NCI-H1105 treated with DMSO at 0.1 percent for 48 hours (cell line): ENCODE measurements at places on chromosomes 3 and 15.

DNA sequence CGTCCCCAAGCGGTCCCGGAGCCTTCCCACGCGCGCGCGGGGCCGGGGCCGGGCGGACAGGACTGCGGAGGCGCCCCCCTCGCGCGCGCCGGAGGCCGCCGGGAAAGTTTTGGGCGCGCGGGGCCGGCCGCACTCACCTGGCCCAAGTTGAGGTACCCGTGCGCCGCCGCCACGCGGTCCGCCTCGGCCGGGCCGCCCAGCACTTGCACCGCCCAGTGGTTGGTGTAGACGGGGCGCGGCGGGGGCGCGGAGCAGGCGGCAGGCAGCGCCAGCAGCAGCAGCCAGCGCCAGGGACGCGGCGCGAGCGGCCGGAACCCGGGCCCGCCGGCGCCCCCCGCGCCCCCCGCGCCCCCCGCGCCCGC is 289 bp downstream of the PCSK6 start:
- peak; percentile 32 for DNase-seq

DNA sequence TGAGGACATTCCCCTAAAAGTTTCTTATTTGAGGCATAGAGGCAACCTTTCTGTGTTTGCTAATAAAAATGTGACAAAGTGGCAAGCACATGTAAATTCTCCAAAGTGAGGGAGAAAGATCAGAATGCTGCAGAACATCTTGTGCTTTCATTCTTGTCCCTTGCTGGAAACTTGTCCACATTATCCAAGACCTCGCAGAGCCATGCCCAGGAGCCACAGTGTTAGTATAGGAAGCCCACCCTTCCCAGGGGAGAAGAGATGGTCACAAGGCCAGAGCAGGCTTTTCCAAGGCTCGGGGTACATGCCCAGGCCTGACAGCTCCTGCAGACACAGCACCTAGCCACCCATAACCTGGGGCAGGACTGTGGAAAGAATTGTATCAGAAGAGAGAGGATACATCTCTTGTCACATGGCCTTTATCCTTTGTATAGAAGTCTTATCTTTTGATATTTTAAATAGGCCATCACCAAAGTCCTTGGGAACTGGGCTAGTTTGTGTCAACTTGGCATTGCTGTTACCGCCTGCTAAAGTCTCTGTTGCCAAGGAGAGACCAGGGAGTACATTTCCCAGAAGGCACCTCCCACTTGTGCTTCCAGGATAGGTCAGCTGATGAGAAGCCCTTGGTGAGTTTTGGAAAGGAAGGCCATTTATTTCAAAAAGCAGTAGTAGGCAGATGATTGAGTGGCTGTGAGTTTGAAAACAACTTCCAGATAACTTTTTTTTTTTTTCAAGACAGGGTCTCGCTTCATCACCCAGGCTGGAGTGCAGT is 10.5 kb downstream of the DLEC1 start:
- no peak for DNase-seq

- no peak for DNase-seq
These were observed 514.9 kb upstream of the DPPA4 start for GRCh38 chr3:109852283-109852682.

DNA sequence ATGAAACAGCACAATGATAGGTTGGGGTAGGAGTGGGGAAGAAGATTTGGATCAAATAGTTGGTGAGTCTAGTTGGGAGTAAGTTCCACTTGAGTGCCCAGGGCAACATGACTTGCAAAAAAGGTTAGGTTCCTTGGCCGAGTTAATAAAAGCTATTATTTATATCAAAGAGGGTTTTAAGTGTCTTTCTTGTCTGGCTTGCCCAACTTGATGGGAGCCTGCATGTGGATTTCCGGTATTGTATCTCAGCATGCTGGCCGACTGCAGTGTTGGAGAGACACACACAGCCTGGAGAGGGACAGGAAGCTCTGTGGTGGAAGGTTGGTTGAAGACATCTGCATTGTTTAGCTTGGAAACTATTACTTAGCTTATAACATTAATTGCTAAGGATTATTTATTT is 449.5 kb upstream of the TBL1XR1 start:
- DNase-seq = no peak
